ENCODE measurements at places on chromosomes 16 and 17.
A peak's percentile ranks its signal among the peaks of the same experiment; 100 is the strongest.

DNA sequence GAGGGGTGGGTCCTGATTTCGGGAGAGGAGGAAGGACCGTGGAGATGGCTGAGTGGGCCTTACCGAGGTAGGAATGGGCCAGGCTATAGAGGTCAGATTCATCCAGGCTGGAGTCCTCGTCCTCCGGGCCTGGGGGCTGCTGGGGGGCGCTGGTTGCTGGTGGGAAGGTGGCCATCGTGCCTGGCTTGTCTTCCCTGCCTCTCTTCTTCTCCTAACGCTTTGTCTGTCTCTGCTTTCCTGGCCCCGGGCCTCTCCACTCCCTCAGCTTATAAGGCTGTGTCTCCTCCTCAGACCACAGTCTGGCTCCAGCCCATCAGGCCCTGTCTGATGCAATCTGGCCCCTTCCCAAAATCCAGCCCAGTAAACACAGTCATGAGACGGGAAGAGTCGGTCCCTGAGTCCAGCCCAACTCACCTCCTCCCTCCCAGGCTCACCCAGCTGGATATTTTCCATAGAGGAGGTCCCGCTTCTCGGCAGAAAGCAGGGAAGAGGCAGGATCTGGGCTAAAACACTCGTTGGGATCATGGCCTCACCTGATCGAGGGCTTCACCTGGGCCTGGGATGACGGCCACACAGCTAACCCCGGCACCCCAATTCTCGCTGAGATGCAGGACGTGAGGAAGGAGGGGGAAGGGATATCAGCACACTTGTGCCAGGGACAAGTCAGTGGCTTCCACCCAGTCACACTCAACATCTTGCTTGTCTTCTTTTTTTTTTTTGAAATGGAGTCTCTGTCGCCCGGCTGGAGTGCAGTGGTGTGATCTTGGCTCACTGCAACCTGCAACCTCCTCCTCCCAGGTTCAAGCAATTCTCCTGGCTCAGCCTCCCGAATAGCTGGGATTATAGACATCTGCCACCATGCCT, at the start of gene NUPR1:
NUPR1 (minus strand) TSS at position 242 of the 864 bp plus-strand sequence; CDS start at position 175, 67 bp downstream.
- DNase-seq, result no peak

DNA sequence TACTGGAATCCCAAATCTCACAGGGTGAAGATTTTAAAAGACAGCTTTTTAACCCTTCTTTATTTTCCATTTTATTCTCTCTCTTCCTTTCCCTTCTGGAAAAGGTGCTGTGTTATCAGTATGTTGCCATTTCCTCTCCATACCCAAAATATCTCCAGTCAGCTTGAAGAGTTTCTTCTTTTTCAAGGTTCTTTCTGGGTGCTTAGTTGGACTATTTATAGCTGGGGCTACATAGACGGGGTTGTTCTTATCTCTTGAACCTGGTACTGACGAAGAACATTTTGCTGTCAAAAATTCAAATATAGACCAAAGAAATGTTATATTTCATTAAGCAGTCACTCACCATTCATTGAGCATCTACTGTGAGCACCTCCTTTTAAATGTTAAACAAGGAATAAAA, 48.6 kb downstream of the IST1 start:
- no peak for DNase-seq

GRCh38 chr17:67751101-67752074, 33.7 kb downstream of the NOL11 start:
- no peak for DNase-seq

DNA sequence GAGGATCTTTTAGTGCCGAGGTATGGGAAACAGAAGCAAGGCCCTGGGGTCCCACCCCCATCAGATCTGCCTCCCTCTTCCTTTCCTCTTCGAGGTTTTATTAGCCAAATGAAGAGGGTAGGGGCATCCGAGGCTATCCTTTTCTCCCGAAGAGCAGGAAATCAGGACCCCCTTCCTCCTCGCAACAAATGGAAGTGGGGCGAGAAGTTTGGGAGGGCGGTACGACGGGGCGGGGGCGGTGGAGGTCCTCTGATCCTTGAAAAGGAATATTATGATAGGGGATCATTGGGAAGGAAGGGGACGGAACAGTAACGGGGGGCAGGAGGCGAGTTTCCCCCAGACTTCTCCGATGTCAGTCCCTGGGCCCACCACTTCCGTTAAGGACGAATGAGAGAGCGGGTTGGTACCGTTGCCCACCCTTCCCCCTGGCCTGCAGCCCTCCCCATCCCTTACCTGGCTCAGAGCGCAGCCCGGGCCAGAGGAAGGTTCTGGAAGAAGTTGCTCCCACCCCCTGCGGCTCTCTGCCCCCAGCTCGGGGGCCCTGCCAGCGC, 309 bp downstream of the FOXJ1 start:
- DNase-seq, result no peak

- peak; percentile 90 for DNase-seq
These were observed at the start of gene CDK5R1 for GRCh38 chr17:32486701-32487472. Gene CDK5R1, plus strand, starts transcription at chr17:32486993. Its CDS starts 628 bp downstream, at chr17:32487621.

DNA sequence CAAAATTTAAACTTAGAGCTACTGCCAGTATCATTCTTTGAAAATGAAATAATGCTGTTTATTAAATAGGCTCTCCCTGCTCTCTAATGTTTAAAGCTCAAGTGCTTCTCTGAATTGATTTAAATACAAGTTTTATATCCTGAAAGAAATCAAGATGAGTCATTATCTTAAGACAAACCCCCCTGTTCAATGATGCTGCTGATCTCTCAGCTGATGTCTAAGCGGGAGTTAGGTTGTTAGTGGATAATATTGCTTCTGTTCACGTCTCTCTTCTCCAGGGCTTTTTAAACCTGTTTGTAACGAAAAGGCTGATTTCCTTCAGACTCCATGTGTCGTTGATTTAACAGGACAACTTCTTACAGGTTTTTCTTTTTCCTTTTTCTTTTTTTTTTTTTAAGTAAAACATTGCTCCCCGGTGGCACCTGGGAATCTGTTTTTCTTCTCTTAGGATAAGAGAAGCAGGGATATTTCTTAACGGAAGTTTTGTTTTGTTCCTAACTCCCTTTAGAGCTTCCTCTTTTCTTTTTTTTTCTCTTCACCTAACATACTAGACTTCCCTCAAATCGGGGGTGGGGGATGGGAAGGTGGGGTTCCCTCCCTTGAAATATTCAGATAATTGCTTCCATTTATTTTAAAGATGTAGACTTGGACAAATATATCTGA, 807 bp upstream of the LYRM9 start:
- no peak for DNase-seq

GRCh38 chr16:49937886-49938285, 82.0 kb upstream of the ZNF423 start:
- DNase-seq, result no peak

- no peak for DNase-seq
These were observed 434 bp upstream of the CPSF4L start for GRCh38 chr17:73261952-73262675.

GRCh38 chr16:50272111-50272571, 5.8 kb downstream of the ADCY7 start:
- DNase-seq, result no peak

DNA sequence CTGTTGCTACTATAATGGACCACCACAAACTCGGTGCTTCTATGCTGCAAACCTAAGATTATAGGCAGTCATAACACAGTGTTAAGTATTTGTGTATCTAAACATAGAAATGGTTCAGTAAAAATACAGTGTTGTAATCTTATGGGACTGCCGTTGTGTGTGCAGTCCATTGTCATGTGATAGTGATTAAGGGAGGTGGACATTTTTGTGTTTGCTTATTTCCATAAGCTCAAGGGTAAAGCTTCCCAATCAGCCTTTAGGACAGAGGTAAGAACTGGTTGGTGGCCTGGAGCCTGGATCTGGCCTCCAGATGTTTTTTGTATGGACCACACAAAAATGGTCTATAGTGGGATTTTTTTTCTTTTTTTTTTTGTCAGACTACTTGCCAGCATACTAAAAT, 29.9 kb downstream of the WWOX start:
- no peak for DNase-seq

DNA sequence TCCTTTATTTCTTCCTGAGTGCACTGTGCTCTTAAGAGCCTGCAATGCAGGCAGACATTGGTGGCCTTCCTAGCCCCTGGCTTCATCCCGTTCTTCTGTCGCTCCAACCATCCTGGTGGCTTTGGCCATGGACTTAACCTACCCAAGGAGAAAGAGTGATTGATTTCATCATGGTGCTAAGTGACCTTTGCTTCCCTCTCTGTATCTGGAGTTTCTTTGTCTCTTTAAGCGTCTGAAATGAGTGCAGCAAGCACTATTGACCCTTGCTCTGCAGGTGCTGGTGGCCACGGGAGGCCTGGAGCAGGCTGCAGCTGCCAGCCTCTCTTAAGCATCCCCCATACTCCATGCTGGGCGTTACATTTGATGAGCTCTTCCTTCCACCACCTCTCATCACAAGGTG, 60.5 kb downstream of the RAP1GAP2 start:
- no peak for DNase-seq

DNA sequence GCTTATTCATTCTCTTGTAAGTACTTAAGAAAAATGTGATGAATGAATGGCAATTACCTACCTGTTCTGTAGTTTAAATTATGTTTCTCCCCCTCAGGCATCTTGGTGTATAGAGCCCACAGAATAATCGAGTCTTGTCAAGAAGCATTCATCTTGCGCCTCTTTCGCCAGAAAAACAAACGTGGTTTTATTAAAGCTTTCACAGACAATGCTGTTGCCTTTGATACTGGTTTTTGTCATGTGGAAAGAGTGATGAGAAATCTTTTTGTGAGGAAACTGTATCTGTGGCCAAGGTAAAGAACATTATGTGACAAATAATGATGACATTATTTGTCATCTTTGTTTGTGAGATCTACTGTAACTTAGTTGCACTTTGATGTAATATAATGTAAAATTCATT, 6.5 kb downstream of the ERCC4 start:
- no peak for DNase-seq

GRCh38 chr16:79728923-79729240, 128.3 kb upstream of the MAF start:
- no peak for DNase-seq

DNA sequence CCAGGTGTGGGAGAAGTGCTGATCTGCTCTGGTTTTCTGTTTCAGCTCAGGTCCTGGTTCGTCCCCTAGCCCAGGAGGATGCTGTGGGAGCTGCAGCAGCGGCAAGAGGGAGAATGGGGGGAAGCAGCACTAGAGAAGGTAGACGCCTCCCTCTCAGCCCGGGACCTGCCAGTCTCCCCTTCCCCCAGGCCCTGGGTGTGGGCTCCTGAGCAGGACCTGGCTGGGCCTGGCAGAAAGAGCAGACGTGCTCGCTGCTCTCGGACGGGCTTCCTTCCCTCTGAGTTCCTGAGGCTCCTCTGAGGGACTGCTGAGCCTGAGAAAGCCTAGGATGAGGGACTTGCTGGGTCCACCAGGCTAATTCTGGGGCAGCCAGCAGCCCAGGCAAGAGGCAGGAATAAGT, 3.1 kb downstream of the PRCD start:
- DNase-seq, result no peak

DNA sequence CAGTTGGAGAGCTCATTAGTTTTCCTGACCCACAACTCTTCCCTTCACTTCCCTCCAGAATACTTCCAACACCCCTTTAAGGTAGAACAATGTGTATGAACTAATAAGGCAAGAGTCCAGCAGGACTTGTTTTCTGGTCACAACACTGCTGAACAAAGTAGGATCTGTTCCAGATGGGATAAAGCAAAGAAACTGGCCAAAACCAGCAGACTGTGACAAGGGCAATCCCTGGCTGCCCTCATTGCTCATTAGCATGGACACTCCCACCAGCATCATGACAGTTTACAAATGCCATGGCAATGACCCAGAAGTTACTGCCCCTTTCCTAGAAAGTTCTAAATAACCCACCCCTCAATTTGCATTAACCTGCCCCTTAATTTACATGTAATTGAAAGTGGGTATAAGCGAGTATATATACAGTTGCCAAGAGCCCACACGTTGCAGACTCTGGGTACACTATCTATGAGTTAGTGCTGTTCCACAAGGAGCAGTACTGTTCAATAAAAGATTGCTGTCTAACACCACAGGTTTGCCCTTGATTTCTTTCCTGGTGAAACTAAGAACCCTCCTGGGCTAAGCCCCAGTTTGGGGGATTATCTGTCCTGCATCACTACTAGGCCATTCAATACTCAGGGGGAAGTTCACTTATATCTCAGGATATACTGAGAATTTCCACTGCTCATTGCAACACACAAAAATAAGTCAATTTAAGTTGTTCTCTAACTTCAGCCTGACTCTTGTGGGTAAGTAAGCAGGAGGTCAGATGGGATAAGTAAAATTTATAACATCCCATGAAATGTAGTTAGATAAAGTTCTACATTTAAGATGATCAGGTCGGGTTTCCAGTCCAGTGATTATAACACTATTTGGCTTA, 82.3 kb downstream of the SSH2 start:
- no peak for DNase-seq

DNA sequence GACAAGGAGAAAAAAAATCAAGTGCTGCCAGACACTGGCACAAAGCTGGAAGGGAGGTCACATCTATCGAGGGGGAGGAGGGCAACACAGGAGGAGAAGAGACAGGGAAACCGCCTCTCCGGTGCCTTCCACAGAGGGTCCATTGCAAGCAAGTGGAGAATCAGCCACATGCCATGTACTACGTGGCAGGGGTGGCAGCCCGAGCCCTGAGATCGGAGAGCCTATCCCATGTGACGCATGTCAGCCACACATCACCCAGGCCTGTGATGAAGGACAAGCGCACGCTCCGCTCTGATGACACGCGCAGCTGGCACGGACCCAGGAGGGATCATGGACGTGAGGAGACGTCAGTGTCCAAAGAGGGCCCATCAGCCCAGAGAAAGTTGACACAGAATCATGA, 30.1 kb downstream of the ADCY9 start:
- no peak for DNase-seq

GRCh38 chr16:2946649-2947048, 17.4 kb upstream of the KREMEN2 start:
- no peak for DNase-seq

- no peak for DNase-seq
These were observed 16.6 kb downstream of the NAA60 start for GRCh38 chr16:3460121-3460520.

Data from nephron progenitor cell (in vitro differentiated cells).